ENCODE measurements at places on chromosomes 12 and 14.
A peak's percentile ranks its signal among the peaks of the same experiment; 100 is the strongest.

DNA sequence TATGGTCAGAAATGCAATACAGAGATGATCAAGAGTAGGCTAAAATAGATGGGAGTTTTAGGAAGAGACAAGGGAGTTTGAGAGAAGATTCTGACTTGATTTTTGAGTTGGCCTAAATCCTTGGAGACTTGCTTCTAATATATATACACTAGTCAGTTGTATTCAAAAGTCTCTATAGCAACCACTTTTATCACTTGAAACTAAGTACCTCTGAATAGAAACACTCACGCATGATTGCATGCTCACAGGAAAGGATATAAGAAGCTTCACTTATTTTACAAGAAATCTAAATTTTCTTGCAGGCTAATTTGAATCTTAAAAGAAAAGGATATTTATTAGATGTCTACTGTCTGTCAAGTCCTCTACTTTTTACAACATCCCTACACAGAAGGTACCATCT, 316.8 kb downstream of the SNAPC1 start:
- DNase-seq = no peak

DNA sequence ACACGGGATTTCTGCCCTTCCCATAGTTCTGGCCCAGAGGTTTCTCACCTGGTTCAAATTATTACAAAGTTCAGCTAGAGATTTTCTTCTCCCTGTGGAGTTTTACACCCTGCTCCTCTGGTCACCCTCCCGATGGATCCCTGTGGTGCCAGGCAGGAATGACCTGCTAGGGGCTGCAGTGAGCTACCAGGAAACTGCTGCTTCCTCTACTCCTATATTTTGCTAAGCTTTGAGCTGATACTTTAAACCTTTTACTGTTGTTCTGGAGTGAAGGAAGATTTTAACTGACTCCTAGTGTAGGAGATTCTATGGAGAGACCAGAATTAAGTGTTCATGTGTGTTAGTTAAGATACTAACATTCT, 30.4 kb upstream of the LRIG3 start:
- no peak for DNase-seq

GRCh38 chr14:55117803-55118441, 11.1 kb upstream of the LGALS3 start:
- no peak for DNase-seq

GRCh38 chr12:48788854-48789775, at the start of gene ADCY6:
Gene ADCY6, minus strand, starts transcription at chr12:48789089. Its CDS starts 5,655 bp downstream, at chr12:48783434.
- DNase-seq = no peak

- DNase-seq = peak; percentile 72
Measured at GRCh38 chr12:119902084-119902509, 25.0 kb upstream of the CIT start.

Data from CD8-positive, alpha-beta T cell (primary cell).